ENCODE measurements at places on chromosomes 6 and 20.

DNA sequence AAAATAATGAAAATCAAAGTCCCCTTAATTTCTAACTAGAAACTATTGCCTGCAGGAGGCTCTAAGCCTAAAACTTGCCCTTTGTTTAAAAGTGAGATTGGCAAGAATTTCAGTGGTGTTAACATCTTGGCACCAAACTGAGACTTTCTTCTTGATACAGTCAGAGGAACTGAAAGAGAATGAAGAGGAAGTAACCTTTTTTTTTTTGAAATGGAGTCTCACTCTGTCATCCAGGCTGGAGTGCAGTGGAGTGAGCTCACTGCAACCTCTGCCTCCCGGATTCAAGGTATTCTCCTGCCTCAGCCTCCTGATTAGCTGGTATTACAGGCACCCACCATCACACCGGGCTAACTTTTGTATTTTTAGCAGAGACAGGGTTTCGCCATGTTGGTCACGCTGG, 3.6 kb downstream of the DOP1A start:
- DNase-seq: no peak

GRCh38 chr20:21862956-21863355, 157.5 kb downstream of the PAX1 start:
- DNase-seq: no peak

- DNase-seq: no peak
These were observed 102.5 kb downstream of the PPP1R14C start for GRCh38 chr6:150245148-150245935.

GRCh38 chr20:34427784-34428183, 64.7 kb downstream of the ITCH start:
- no peak for DNase-seq

DNA sequence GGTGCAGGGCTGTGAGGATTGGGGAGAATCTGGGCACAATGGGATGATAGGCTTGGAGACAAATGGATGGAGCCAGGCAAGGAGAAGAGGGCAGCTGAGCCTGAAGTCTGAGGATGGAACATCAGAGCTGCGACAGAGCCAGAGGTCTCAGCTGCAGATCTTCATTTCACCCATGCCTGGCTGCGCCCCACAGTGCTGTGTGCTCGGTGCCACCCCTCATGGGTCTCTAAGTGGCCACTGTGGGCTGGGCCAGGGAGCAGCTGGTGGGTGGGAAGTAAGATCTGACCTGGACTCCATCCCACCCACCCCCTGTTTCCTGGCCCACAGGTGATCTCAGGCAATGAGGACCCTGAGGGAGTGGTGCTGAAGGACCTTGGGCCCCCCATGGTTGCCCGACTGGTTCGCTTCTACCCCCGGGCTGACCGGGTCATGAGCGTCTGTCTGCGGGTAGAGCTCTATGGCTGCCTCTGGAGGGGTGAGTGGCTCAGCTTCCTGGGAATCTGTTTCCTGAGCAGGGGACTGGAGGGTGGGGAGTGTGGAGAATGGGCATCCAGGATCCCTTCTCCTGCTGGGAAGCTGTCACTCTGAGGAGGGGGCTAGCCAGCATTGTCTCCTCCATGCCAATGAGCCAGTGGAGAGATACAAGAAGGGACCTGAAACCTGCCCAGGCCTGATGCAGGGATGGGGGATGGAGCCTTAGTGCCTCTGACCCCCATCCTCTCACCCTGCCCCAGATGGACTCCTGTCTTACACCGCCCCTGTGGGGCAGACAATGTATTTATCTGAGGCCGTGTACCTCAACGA, 6.5 kb downstream of the DDR1 start:
- no peak for DNase-seq

DNA sequence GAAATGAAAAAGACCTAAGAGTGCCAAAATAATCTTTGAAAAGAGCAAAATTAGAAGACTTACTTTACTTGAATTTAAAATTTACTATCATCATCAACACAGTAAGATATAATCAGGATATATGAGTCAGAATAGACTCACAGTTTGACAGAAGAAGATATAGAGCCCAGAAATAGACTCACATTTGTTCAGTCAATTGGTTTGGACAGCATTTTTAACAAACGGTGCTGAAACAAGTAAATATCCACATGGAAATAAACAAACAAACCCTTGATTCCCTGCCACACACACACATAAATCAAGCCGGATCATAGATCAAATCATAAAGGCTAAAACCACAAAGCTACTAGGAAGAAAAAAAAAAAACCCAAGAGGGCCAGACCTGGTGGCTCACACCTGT, 291.1 kb downstream of the ADGRG6 start:
- no peak for DNase-seq

DNA sequence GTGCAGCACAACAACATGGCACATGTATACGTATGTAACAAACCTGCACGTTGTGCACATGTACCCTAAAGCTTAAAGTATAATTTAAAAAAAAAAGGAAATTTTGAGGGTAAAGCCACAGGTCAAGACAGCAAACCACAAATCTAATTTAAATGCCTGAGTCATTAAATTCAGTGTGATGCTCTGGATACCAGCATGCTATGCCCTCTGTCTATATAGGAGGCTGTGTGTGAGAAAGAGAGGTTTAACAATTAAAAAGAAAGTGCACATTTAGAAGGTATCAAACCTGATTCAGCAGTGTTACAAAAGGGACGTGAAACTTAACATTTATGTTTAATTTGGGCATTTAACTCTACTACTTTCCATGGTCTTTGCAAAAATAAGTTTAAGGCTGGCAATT, 276.3 kb downstream of the ADGRB3 start:
- no peak for DNase-seq

GRCh38 chr6:158544428-158544827, 15.5 kb upstream of the TMEM181 start:
- DNase-seq: no peak

DNA sequence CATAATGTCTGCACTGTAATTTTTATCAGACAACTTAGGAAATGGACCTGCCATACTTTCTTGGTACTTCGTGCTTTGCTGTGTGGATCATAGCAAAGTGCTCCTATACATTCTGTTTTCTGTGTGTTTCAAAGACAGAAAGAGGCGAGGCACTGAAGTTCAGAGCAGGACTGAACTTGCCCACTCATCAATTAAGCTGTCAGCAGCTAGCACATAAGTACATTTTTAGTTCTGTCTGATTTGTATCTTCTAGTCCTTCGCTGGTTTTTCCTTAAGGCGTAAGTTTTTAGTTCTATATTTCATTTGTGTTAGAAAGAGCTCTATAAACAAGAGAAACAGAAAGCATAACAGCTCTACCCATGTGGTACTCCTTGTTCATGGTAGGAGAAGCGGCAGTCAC, 42.1 kb downstream of the MAP3K4 start:
- no peak for DNase-seq

GRCh38 chr6:9020001-9020400, 584.7 kb upstream of the SLC35B3 start:
- no peak for DNase-seq

DNA sequence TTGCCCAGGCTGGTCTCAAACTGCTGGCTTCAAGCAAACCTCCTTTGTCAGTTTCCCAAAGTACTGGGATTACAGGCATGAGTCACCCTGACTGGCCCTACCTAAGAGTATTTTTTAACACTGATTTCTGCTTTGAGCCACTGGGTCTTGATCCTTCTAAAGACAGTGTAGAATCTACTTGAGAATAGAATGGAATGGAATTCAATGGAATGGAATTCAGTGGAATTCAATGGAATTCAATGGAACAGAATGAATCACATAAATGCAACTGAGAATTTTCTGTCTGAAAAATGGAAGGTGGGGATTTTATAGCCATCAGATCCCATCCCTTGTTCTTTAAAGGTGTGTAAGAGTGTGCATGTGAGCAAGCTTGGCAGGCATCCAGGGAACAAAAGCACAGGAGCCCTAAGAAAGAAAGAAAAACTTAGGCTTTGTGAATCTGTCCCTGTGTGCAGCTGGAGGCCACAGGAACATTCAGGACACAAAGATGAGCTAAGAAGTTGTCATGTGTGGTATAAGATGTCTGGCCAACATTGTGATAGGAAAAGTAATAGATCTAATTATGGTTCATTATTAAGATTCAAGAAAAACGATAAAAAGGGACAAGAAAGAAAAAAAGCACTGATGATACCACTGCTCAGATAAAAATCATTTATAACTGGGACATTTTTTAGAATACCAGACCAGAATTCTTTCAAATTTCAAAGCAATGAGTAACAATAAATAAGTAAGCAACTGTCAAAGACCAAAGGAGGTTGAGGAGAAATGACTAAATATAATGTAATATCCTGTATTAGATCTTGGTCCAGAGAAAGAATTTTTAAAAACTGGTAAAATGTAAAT, 681.0 kb upstream of the GJE1 start:
- no peak for DNase-seq

- DNase-seq: no peak
These were observed 38.0 kb upstream of the PDE10A start for GRCh38 chr6:165701005-165701404.

DNA sequence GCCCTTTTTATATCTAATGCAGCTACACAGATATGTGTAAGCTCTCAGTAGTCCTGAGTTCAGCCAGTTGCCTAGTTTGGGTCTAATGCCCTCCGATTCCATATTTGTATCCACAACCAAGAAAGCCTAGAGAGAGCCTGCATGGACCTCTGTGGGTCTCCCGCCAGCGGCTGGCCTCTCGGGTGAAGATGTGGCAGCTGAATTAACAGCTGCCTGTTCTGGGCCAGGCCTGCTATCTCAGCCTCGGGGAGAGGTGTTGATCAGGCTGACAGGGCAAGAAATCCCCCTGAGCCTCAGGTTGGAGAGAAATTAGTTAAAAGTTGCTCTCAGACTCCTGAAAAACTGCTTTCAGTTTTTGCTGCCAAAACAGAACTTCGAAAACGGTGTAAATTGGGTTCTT, 19.8 kb downstream of the PTK7 start:
- DNase-seq: no peak

DNA sequence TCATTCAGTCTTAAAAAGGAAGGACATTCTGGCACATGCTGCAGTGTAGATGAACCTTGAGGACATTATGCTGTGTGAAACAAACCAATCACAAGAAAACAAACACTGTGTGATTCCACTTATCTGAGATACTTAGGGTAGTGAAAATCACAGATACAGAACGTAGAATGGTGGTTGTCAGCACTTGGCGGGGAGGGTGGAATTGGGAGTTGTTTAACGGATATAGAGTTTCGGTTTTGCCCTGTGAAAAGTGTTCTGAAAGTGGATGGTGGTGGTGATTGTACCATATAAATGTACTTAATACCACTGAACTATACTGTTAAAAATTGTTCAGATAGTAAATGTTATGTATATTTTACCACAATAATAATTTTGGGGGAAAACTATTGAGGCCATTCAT, 18.4 kb downstream of the KAT14 start:
- DNase-seq: no peak

- DNase-seq: no peak
These were observed 128.2 kb downstream of the COL12A1 start for GRCh38 chr6:75077701-75078100.

GRCh38 chr6:11632795-11633511, 95.4 kb downstream of the TMEM170B start:
- no peak for DNase-seq

- no peak for DNase-seq
These were observed 18.0 kb downstream of the TCFL5 start for GRCh38 chr20:62843656-62844055.

DNA sequence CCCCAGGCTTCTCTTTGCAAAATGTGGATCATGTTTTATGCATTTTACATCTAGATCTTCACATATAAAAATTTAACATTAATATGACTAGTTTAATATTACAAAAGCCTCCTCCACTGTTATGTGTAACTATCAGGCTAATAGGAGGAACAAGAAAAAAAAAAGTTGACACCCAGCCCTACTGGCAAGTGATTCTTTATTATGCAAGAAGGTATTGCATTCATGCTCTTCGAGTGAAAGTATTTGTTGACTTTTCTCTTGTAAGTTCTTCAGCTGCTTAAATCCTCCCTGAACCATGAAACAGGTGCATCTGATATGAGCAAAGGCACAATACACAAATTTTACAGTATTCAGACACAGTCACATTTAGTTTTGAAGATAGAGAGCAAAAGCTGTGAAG, 716 bp upstream of the HLA-DQB2 start:
- no peak for DNase-seq

GRCh38 chr20:37686762-37687477, 6.9 kb upstream of the CTNNBL1 start:
- DNase-seq: no peak

DNA sequence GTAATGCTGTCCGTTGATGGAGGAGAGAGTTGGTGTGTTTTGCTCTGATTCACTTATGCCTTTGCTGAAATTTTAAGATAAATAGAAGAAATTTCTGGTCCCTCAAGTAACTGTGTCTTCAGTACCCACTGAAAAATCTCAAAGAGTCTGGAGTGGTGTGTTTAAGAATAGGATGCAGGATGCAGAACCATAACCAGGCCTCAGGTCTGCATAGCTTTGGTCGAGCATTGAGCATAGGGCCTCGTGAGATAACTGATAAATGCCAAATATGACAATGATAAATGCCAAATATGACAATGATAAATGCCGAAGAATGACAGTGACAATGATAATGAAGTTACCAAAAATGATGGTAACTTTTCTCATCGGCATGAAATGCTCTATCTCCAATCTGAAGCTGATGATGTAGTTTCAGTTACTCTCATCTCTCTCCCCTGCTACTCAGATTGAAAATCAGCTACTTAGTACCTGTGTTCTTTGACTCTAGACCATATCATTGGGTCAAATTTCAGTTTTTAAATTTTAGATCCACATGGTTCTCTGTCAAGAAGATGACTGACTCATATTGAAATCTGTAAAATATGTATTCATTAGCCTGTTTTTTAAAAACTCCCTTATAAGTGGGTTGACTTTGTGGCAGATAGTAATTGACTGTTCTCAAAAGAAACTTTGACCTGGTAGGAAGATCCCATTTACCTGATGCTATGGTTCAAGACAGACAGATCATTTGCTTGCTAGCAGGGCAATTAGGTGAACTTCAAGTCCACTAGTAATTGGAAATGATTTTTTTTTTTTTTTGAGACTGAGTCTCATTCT, 96.6 kb downstream of the SLC16A10 start:
- DNase-seq: peak; percentile 83

DNA sequence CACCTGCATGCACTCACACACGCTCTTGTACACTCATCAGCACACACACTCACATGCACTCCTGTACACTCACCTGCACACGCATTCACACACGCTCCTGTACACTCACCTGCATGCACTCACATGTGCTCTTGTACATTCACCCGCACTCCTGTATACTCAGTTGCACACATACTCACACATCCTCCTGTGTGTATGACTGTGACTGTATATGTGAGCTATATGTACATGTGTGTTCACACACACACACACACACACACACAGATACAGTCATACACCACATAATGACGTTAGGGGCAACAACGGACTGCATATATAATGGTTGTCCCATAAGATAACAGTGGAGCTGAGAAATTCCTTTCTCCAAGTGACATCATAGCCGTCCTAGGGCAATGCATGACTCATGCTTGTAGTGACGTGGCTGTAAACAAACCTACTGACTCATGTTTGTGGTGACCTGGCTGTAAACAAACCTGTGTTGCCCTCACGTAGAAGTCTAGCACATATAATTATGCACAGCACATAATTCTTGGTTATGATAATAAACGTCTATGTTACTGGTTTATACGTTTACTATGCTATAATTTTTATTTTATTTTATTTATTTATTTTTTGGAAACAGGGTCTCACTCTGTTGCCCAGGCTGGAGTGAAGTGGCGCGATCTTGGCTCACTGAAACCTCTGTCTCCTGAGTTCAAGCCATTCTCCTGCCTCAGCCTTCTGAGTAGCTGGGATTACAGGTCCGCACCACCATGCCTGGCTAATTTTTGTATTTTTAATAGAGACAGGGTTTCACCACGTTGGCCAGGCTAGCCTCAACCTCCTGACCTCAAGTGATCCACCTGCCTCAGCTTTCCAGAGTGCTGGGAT, 22.8 kb upstream of the TAF4 start:
- no peak for DNase-seq

GRCh38 chr6:166127624-166128472, 39.8 kb downstream of the TBXT start:
- DNase-seq: no peak
